CD4-positive, alpha-beta T cell (primary cell): ENCODE measurements at places on chromosomes 2 and 18.

DNA sequence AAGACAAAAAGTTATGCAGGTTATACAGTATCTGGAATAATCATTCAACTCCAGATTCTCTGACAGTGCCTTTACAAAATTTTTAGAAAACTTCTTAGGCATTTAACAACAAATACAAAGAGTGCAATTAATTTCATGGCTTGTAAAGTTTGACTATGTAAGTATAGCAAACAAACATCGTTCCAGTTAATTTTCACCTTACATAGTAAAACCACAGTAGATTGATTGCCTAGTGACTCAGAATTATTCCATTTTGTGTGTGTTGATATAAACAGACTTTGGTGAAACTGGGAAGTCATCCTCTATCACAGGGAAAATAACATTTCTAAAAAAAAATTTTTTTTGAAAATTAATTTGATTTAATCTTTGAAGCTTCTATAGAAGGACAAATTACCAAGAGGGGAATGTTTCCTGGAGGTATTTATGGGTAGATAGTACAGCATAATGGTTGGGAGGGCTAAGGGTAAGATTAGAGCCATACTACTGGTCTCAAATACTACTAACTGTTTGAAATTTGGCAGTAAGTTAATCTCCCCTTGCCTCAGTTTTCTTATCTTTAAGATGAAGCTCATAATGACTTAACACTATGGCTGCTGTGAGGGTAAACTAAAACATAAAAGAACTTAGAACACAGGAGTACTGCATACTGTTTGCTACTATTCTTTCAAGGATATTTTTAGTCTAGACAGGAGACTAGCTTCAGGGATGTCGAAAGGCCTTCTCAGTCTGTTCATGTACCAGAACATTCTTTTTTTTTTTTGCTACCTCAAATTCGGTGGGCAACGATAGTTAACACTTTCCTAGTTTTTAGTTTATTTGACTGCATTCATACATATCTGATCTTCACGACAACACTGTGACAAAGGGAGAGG is 19.6 kb downstream of the NDUFAF7 start:
- DNase-seq, result no peak

DNA sequence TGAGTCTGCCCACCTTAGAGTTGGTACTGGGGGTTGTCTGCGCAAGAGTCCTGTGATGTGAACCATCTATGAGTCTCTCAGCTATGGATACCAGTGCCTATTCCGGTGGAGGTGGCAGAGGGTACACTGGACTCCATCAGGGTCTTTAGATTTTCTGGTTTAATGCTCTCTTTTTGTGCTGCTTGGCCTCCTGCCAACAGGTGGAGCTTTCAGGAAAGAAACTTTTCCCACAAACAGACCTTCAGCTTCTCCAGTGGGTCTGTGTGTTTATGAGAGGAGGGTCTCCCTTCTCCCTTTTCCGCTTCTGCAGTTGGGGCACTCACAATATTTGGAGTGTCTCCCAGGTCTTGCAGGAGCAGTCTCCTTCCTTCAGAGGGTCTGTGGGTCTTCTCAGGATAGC is 1721.9 kb upstream of the SLC39A10 start:
- DNase-seq, result no peak

- DNase-seq, result no peak
Observed at GRCh38 chr18:26628017-26628416, 79.7 kb upstream of the KCTD1 start.

GRCh38 chr2:157420771-157421323 is 23.0 kb downstream of the CYTIP start:
- no peak for DNase-seq

- no peak for DNase-seq
Observed at GRCh38 chr2:64967601-64968000, 21.6 kb upstream of the SLC1A4 start.

- DNase-seq, result no peak
Observed at GRCh38 chr2:12469141-12469561, 247.6 kb upstream of the TRIB2 start.

DNA sequence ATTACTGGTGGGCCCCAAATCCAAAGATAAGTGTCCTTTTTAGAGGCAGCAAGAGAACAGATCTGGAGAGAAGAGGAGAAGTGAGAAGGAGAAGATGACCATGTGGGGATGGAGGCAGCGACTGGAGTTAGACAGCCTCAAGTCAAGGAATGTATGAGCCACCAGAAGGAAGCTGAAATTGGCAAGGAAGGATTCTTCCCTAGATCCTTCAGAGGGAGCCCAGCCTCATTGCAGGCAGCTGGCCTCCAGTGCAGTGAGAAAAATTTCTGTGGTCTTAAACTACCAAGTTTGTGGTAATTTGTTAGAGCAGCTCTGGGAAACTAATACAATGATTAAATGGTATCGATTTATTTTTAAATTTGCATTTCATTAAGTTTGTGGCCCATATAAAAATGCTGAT is 167.9 kb downstream of the NCKAP5 start:
- DNase-seq, result no peak

DNA sequence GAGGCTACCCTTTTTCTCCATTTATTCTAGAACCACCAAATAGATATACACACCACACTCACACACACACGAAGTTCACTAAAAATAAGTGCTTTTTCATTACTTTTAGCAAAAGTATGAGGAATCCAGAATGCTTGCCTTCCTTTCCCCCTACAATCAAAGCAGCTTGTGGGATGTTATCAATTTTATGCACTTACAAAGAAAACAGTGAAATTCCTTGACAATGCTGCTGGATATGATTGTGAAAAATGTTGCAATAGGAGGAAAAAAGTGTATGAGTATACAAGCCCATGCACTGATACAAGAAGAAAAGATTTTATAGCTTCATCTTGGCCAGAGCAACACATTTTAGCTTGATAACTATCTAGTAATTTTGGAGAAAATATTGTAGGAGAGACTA is 269.2 kb downstream of the XIRP2 start:
- DNase-seq, result no peak

GRCh38 chr2:184877909-184878308 is 279.6 kb downstream of the ZNF804A start:
- no peak for DNase-seq

DNA sequence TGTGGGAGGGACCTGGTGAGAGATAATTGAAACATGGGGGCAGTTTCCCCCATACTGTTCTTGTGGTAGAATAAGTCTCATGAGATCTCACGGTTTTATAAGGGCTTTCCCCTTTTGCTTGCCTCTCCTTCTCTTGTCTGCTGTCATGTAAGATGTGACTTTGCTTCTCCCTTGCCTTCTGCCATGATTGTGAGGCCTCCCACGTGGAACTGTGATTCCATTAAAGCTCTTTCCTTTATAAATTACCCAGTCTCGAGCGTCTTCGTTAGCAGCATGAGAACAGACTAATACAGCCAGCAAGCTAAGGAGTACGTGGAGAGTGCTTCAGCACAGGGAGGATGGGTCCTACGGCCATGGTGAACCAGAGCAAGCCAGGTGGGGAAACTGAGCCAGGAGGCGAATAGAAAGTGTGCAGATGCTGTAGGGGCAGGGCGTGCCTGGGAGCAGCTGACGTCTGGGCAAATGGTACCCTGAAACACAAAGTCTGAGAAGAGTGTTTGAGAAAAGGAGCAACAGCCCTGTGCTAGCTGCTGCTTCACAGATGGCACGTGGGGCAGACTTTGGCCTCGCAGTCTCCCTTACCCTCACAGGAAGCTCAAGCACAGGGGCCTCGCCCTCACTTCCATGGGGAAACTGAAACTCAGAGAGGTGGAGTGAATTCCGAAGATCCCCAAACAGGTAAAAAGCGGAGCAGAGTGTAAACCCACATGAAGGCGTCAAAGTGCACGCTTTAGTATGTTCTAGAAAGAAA is 64.2 kb downstream of the MYT1L start:
- DNase-seq, result no peak

- DNase-seq, result no peak
Observed at GRCh38 chr2:218961651-218962570, 2.4 kb downstream of the CDK5R2 start.

GRCh38 chr2:55225481-55226020 is 6.5 kb downstream of the CLHC1 start:
- DNase-seq, result no peak

- no peak for DNase-seq
Observed at GRCh38 chr2:6167592-6168138, 475.5 kb downstream of the SOX11 start.

GRCh38 chr2:69957965-69958364 is 3.5 kb downstream of the ASPRV1 start:
- no peak for DNase-seq

DNA sequence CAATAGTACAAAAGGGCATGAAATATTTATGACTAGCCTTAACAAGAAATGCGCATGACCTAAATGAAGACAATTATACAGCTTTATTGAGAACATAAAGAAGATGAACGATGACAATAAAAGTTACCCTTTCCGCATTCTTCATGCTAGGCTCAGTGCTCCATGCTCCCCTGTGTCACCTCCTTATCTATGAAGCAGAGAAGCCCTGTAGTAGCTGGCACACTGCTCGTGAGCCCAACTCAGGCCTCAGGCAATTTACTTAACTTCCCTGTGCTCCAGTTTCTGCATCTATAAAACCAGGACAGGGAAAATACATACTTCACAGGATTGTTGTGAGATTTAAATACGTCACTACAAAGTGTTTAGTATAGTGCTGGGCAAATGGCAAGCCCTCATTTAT is 34.5 kb upstream of the NABP1 start:
- DNase-seq, result no peak

GRCh38 chr2:25537526-25537925 is 135.9 kb downstream of the DTNB start:
- DNase-seq, result no peak

- no peak for DNase-seq
Observed at GRCh38 chr18:24964216-24964615, 387.8 kb downstream of the ZNF521 start.

DNA sequence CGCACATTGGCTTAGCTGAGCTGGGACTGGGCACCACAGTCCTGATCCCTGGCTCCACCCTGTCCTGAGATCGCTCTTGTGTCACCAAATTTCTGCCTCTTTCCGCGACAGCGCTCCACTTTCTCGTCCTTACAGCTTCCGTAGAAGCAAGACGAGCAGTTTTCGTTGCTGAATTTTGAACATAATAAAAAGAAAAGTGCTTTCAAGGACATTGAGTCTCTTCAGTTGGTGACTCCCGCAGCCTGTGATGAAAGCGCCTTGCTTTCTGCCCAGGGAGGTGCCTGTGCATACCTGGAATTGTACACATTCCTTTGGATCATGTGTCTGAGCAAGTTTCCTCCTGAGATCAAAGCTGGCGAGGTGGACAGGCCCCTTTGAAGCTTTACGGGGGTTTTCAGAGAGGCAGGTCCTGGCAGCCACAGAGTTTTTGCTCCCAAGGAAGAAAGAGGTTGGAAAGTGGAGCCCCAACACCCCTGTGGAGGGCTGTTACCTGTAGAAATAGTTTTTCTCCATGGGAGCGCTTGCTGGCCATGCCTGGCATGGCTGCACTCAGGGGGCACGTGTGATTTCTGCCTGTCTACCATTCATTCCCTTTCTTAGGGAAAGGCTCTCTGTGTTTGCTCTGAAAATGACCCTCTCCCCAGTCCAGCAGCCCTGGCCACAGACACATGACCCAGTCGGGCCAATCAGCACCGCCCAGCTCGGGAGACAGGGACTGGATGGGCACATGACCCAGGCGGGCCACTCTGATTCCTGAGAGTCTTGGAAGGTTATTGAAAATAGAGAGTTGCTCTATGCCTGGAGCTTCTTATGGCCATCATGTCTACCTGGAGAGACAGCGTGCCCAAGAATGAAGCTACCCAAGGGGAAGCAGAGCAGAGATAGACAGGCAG is 115.6 kb upstream of the OTOS start:
- no peak for DNase-seq

- DNase-seq, result no peak
Observed at GRCh38 chr2:232924433-232924832, 54.4 kb downstream of the SNORC start.

DNA sequence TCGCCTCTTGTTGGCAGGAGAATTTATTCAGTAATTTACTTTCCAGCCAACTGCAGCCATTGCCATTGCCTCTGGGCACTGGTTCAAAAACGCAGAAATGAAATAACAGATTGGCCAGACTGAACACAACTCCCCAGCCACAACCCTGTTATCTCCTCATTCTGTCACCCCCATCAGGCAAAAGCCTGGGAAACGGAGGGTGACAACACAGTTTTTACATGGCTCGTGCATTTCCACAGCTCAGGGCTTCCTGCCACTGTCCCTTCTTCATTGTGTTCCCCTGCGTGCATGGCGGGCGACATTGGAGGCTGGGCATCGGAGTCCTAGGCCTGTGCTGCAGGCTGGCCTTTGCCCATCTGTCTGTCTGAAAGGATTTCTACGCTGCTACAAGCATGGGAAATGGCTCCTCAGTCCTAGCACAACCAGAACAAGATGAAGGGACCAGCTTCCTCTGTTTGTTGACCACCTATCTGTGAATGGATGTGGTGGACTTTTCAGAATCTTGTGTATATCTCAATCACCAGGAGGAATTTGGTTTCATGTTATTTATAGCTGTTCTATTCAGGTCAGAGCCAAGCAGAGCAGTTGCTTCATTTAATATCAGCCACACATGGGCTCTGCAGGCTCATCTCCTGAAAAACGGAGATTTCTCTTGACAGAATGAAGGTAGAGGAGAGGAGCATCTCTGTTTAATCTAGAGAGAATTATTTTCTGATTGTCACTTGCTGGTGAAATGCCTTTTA is 107.0 kb downstream of the MGAT5 start:
- DNase-seq, result no peak

- no peak for DNase-seq
Observed at GRCh38 chr18:62771494-62772270, 56.3 kb downstream of the PHLPP1 start.

- no peak for DNase-seq
Observed at GRCh38 chr2:54500404-54501205, 44.5 kb downstream of the SPTBN1 start.

DNA sequence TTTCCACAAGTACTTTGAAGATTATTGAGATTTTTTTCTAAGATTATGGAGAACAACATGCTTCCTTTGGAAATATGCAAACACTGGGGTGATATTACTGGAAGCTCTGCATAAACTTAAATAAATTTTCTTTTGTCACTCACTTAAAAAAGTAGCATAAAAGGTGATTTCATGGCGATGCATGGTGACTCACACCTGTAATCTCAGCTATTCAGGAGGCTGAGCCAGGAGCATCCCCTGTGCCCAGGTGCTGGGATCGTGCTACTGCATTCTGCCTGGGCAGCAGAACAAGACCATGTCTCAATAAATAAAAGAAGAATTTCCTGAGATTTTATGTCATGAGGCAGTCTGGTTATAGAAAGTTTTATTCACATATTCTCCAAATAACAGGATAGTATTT is 679.1 kb upstream of the CDH2 start:
- no peak for DNase-seq

DNA sequence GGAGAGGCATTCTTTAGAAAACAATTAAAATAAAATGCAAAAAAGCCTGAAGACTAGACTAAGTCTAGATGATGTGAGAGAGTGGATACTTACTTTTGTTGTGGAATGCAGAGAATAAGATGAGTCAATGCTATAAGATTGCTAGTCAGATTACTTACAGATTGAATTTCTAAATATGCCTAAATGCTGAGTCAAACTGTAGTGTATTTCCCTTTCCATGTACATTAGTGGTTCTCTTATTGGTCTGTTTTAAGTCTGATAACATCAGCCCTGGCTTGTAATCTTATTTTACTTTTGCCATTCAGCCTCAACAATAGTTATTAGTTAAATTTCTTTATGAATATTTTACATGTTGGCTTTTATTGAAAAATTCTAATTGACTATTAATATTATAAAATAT is 702.7 kb downstream of the SOCS6 start:
- DNase-seq, result no peak

GRCh38 chr2:104434318-104434792 is 419.6 kb upstream of the POU3F3 start:
- DNase-seq, result peak; percentile 12

- no peak for DNase-seq
Observed at GRCh38 chr18:79630281-79631095, 49.1 kb upstream of the CTDP1 start.
